Inflammatory macrophage treated with lipopolysaccharide for 1 hour (primary cell): ENCODE measurements at places on chromosomes 5 and 9.
A peak's percentile ranks its signal among the peaks of the same experiment; 100 is the strongest.

DNA sequence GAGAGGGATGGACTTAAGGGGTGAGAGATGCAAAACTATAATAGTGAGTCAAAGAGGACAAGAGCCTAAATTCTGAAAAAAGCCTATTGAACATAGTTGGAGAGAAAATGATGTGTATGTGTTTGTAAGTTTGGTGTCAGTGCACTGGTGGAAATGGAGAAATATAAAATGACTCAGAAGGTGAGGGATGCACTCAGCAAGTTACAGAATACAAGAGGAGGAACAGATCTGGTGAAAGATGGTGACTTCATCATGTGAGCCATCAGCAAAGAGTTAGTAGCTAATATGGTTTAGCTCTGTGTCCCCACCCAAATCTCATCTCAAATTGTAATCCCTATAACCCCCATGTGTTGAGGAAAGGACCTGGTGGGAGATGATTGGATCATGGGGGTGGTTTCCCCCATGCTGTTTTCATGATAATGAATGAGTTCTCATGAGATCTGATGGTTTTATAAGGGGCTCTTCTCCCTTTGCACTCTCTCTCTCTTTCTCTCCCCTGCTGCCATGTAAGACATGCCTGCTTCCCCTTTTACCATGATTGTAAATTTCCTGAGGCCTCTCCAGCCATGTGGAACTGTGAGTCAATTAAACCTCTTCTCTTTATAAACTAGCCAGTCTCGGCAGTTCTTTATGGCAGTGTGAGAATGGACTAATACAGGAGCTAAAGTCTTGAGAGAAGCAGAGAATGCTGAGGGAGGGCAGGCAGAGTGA, 30.4 kb upstream of the FYB1 start:
- DNase-seq: no peak

DNA sequence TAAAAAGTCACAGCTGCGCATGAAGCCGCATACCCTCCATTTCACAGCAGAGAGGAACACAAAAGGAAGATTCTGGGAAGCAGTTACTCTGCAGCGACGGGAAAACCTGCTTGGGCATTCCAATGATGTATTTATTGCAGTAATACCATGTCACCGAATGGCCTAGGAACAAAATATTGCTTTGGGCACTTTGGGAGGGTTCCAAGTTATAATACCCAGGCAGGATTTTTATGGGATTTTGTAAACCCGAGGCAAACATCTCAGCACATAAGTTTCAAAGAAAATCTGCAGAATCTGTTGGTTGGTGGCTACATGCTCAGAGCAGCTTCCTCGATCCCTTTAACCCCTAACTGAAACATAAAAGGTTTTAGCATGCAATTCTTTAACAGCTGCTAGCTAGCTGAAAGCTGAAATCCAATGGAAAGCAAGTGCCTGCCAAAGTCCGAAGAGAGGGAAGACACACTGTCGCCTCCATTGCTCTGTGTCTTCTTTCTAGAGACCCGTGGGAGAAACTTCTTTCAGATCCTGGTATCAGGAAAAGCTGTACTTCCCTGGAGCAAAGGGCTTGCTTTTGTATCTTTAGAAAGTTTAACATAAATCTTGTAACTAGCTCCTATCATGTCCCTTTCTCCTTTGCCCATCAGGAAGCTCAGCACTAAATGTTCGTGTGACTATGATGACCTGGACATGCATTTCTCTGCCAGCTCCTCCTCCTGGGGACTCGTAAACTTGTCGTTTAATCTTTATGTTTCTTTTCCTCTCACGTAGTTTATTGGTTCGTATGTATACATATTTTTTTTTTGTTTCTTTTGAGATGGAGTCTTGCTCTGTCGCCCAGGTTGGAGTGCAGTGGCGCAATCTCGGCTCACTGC, 195.0 kb downstream of the MAPKAP1 start:
- DNase-seq: no peak

DNA sequence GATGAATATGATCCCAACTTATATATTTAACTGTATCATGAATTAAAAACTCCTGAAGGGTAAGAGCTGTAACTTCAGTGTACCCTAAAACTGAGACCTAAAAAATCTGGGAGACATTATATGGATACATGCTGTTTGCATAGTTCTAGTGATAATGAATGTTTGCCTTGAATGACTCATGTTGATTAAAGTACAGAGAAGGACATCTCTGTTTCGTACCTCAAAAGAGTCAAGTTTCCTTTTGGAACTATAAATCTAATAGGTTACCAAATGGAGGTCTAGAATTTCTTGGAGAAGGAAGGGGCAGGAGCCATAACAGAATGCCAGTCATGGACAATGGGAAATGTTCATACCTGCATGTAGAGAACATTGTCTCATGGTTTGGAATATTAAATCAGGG, 168.1 kb downstream of the SNCAIP start:
- DNase-seq: no peak

DNA sequence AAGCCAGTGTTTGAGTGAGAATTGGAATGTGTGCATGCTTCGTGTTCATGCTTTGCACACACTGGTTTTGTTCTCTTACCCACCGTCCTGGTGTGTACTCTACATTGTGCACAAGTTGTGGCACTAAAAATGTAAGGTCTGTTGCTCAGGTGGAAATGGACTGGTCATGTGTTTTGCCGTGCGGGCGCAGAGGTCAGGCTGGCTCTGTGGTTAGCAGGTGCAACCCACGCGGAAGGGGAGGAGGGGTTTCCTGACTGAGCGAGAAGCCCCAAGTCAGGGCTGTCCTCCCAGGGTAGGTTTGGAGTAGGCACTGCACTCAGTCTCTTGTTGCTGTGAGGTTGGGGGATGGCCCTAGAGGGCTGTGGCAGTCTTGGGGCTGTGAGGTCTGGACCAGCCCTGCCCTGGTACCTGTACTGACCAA, 86.6 kb downstream of the EHMT1 start:
- DNase-seq: no peak

- no peak for DNase-seq
Observed at GRCh38 chr5:103256178-103256577, 2.4 kb upstream of the MACIR start.

DNA sequence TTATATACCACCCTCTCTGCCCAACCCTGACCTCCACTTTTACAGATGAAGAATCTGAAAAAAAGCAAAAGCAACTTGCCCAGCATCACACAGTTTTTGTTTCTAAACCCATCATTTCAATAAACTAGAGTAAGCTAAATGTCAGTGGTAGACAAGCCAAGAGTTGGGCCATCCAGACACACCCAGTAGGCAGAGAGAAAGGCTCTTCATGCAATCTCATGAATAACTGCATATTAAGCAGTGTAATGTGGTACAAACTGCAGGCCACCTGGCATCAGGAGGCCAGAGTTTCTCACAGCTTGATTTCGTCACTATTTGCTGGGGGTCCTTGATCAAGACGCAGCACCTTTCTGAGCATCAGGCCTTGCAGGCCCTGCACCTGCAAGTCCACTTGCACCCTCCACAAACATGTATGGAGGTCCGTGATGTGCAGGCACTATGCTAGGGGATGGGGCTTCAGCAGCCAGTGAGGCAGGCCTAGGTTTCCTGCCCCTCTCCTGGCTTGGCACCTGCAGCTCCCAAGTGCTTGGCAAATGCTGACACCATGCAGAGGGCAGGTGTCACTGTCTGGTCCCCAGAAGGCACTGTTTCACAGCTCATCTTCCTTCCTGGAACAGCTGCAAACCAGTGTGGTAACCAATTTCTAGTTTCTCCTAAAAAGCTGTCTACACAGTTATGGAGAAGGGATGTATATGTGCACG, 29.8 kb downstream of the ADAM19 start:
- DNase-seq: no peak

DNA sequence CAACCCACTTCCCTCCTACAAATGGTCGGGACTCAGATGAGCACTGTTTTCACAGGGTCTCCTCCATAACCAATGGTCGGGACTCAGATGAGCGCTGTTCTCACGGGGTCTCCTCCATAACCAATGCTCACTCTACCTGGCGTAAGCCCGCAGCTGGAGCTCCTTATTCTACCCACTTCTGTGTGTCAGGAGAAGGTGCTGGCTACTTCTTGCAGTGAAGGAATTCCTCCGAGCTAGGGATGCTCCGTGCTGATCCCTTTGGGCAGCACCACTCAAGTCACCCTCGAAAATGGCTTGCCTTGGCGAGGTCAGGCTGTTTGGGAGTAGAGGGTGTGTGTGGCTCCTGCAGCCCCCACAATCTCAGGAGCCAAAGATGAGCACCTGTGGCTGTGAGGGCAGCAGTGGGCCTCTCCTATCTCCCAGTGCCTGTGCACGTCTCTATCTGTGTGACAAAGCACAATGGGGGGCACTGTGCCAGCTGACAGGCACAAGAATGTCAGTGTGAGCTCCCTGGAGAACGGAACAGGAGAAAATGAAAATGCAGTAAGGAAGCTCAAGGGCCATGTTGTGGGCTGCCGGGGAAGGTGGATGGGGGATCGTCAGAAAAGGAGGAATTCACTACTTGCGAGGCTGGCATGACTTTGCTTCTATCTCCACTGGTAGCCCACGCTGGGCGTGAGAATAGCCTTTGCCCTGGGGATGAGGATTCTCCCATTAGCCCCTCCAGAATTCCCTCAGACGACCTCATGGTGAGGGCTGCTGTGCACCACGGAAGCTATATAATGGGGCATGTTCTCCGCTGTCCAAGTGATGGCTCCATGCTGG, 3.9 kb upstream of the BTNL9 start:
- DNase-seq: no peak

DNA sequence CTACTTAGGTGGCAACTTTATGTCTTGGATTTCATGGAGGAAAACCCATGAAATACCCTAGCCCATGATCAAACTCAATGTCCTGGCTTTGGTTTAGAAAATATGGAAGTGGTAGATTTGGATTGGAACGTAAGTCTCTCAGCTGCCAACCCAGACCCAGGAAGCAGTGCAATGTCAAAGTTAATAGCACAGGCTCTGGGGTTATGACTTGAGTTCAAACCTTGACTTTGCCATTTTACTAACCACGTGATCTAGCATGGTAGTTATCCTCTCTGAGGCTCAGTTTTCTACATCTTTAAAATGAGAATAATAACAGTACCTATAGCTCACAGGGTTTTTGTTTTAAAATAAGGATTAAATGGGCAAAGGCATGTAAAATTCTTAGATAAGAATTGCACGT, 13.8 kb downstream of the FYB1 start:
- no peak for DNase-seq

- DNase-seq: no peak
Observed at GRCh38 chr5:65292196-65292595, 189.5 kb downstream of the ADAMTS6 start.

- DNase-seq: no peak
Observed at GRCh38 chr5:82828211-82828610, 249.0 kb downstream of the TMEM167A start.

GRCh38 chr9:70979966-70980365, 141.5 kb downstream of the TRPM3 start:
- no peak for DNase-seq

DNA sequence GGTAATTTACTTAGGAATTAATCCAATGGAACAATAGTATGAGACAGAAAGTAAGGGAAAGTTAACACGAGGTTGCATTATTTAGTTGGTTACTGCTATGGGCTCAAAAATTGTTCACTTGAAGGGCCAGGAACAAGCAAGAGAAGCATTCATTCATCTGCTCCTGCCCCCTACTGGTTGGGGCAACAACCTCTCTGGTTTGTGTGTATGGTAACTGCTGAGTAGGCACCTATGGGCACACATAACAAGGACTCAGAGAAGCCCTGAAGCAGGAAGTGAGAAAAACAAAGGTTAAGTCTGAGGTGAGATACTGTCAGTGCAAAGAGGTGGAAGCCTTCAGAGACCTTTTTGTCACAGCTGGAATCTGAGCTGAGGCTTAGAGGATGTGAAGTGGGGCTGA, 34.4 kb upstream of the RANBP6 start:
- DNase-seq: peak; percentile 17

GRCh38 chr5:167309941-167310517, 981.4 kb upstream of the WWC1 start:
- DNase-seq: no peak

GRCh38 chr5:111584651-111585050, 72.3 kb upstream of the STARD4 start:
- peak; percentile 97 for DNase-seq

GRCh38 chr9:76898786-76899185, 7.1 kb downstream of the PRUNE2 start:
- DNase-seq: no peak

DNA sequence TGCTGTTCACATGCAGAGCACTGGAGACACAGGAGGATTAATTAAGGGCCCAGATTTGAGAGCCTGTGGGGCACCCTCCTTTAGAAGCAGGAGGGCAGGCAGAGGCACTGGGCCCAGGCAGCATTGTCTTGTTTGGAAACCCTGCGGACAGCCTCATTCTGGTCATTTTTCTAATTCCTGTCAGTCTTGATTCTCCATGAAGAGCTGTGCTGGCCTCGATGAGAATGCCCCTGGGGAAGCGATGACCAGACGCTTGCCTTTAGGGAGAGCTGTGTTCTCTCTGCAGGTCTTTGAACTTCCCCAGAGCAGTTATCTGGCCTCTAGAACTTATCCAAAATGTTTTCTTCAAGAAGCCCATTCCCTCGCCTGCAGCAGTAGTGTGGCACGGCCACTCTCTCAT, 117.8 kb upstream of the PTCH1 start:
- no peak for DNase-seq

- DNase-seq: no peak
Observed at GRCh38 chr9:132752877-132753592, 82.8 kb downstream of the GTF3C4 start.

DNA sequence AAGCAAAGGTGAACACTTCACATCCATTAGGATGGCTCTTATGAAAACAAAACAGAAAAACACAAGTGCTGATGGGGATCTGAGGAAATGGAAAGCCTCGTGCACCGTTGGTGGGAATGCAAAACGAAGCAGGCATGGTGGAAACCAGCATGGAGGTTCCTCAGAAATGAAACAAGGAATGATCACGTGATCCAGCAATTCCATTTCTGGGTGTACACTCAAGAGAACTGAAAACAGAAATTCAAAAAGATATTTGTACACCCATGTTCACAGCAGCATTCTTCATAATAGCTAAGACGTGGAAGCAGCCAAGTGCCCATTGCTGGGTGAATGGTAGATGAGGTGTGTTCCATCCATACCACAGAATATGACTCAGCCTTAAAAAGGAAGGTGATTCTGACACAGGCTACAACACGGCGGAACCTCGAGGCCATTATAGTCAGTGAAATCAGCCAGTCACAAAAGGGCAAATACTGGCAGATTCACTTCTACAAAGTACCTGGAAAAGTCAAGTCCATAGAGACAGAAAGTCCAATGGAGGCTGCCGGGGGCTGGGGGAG, 87.2 kb upstream of the RAPGEF1 start:
- DNase-seq: no peak

- DNase-seq: peak; percentile 70
Observed at GRCh38 chr5:39394946-39395345, 29.8 kb downstream of the DAB2 start.
